Posterior vena cava (tissue), 2 donors: ENCODE measurements at places on chromosomes 16 and 17. TPM values are rescaled to one million over a fixed set of nuclear protein-coding genes. Genes with fewer than 3 reads are reported as not detected.

- DNase-seq = peak; percentile 5
Measured at GRCh38 chr17:42429726-42430447, 6.8 kb upstream of the CAVIN1 start.

- no peak for DNase-seq
Measured at GRCh38 chr17:37111329-37111728, 162.6 kb downstream of the AATF start.

DNA sequence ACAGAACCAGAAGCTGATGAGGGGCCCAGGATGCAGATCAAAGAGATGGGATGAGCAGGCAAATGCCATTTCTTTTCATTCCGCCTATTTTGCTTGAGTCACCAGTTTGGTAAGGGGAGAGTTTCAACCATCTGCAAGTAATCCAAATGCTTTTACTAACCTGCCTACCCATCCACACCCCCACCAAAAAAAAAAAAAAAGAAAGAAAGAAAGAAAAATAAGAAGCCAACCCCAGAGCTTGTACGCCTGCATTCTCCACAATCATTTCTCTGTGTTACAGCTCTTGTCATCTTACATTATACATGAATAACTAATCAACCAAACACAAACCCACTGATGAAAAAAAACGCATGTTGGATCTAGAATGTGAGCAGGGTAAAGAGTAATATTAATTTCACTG lies 15.7 kb upstream of the MSI2 start:
- no peak for DNase-seq

DNA sequence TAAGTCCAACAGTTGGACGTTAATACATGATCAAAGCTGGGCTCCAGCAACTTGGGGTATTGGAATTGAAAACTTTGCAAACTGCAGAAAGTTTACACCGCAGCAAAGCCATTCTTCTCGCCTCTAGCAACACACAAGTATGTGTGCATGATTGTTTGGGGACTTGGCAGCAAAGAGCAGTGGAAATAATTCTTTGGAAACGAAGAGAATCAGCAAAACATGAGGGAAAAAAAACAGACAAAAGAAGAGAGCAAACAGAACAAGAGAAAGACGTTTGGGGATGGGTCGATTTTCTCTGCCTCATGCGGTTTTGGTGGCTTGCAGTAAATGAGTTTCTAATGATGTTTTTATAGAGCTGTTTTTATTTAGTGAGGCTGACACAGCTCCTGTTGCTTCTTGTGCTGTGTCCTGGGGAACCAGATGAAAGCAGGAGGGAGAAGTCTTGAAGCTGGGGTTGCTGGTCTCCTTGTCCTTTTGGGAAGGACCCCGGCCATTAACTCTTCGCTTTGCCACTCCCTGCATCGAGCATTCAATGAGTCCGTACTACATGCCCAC lies 502.9 kb downstream of the GRIN2A start:
- DNase-seq = no peak

DNA sequence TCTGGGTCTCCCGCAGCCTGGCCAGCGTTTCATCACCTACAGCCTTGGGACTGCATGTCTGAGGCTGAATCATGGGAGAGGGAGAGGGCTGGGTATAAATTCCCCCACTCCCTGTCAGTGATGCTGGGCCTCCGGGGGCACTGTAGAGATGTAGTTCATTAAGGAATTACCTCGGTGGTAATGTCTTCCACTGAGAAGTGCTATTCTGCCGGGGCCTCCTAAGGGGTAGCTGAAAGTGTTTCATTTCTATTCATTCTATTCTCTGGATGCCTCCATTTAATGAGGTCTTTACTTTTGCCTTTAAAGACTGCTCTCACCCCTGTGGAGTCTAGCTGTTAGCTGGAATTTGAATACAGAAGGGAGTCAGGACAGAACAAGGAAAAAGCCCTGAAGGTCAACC lies 116.4 kb upstream of the HS3ST4 start:
- no peak for DNase-seq

- peak; percentile 50 for DNase-seq
Measured at GRCh38 chr16:89020925-89021595, 44.1 kb upstream of the CBFA2T3 start.

DNA sequence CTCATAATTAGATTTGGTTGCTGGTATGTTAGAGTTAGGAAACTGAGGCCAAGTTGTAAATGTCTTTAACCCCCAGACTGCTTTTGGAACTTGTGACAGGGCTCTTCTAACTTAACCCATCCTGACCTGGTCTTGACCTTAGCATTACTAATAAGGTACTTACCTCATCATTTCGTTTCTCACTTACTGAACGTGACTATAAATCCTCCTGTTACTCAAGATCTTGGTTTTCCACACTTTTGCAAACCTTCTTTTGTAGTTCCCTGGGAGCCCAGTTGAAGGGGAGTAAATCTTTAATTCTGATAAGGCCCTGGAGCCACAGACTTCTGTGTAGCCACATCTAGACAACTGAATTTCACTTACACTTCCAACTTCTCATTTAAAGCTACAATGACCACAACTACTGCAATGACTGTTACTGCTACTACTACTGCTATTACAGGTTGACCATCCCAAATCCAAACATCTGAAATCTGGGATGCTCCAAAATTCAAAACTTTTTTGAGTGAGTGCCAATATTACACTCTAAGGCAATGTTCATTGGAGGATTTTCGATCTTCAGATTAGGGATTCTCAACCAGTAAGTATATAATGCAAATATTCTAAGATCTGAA lies 248.8 kb upstream of the TBX2 start:
- no peak for DNase-seq

The C16orf90 gene
- total RNA-seq = not detected
